Aorta (tissue), 5 donors: ENCODE measurements at places on chromosomes 2 and 18. TPM values are rescaled to one million over a fixed set of nuclear protein-coding genes. Genes with fewer than 3 reads are reported as not detected.

PLEKHH2 gene
- 25.4 TPM for total RNA-seq

ARHGAP28 gene
- 8.6 TPM for total RNA-seq

BBS5 gene
- total RNA-seq, result 7.3 TPM

CNDP1 gene
- total RNA-seq, result not detected

PEX13 gene
- total RNA-seq, result 17.6 TPM

ATP9B gene
- total RNA-seq, result 55.3 TPM

GULP1 gene
- 68.8 TPM for total RNA-seq

TGFBRAP1 gene
- total RNA-seq, result 21.5 TPM

RESP18 gene
- total RNA-seq, result not detected

STK17B gene
- total RNA-seq, result 30.0 TPM
